Occipital lobe (tissue), 3 donors: ENCODE measurements at places on chromosomes 1 and 21. TPM values are rescaled to one million over a fixed set of nuclear protein-coding genes. Genes with fewer than 3 reads are reported as not detected.

GRCh38 chr1:164155347-164155746, 403.6 kb upstream of the PBX1 start:
- DNase-seq: no peak

DNA sequence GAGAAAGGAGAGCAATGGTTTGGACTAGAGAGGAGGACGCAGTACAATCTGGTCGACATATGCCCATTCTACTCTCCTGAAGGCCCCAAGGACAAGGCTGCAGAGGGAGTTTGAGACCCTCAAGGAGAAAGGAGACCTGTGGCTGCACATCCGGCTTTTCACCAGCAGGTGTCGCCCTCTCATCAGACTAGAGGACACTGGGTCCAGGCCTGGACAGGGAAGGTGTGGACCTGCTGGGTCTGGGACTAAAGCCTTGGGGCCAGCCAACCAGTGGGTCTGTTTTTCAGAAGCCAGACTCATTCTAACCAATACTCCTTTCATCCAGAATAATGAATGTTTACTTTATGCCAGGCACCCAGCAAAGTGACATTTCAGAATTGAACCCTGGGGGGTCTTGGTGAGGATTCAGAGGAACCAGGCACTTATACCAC, 5.0 kb downstream of the SRARP start:
- peak; percentile 21 for DNase-seq

DNA sequence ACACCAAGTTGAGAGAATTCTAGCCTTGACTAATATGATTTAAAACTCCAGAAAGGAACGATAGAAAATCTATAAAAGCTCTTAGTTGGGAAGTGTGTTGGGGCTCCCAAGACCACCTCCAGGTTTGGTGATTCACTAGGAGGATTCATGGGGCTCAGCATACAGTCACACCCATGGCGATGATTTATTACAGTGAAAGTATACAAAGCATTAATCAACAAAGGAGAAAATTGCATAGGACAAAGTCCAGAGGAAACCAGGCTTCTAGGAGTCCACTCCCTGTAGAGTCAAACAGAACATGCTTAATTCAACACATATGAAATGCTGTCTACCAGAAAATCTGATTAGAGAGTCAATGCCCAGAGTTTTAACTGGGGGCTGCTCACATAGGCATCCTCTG, 4.8 kb downstream of the CDCA8 start:
- DNase-seq: no peak

GRCh38 chr1:113505357-113505756, 115.0 kb downstream of the MAGI3 start:
- DNase-seq: no peak

The ADAMTS4 gene
- 0.62 TPM for total RNA-seq
